NCI-H2081 treated with DMSO at 0.1 percent for 48 hours (cell line): ENCODE measurements at places on chromosomes 13 and 19.

GRCh38 chr19:36246006-36246481, 31.1 kb downstream of the ZNF146 start:
- DNase-seq = no peak

DNA sequence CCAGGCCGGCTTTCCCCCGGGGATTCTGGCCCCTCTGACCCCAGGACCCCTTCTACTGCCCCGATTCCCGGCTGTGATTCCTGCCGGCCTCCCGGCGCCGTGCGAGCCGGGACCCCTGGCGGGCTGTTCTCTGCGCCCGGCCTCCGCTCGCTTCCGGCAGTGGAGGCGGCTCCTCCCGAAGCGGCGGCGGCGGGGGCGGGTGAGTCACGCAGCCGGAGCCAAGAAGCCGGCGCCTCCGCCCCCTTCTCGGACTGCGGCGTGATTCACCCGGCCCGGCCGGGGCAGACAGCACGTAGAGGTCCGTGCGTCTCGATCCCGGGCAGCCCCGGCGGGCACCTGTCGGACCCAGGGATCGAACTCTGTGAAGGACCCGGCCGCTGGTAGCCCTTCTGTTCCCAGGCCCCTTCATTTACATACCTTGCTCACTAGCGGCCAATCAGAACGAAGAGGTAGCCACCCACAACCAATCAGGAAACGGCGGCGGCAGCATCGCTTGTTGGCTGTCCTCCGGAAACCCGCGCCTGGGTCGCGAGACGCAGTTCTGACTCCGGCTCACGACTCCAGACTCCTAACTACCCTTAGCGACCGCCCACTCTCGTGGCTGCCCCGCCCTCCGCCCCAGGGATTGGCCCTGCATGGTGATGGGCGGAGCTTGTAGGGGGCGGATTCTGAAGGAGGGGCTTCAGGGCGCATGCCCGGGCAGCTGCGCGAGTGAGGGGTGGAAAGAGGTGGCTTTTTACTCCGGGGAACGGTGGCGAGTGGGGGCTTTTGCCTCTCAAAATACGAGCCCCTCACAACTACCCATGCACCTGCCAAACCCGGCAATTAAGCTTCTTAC, at the start of gene SERTAD1:
TSS of gene SERTAD1 (minus strand) at position 543 of the 838 bp plus-strand sequence. CDS start 2,446 bp downstream, outside the sequence.
- DNase-seq = peak; percentile 96

GRCh38 chr19:7596211-7596937, 711 bp downstream of the CAMSAP3 start:
- DNase-seq = no peak

- no peak for DNase-seq
These were observed 360.8 kb upstream of the KLHL1 start for GRCh38 chr13:70469077-70469476.

GRCh38 chr13:29892151-29892550, 41.7 kb upstream of the UBL3 start:
- peak; percentile 61 for DNase-seq

GRCh38 chr13:43077906-43078305, 54.5 kb downstream of the DNAJC15 start:
- no peak for DNase-seq

DNA sequence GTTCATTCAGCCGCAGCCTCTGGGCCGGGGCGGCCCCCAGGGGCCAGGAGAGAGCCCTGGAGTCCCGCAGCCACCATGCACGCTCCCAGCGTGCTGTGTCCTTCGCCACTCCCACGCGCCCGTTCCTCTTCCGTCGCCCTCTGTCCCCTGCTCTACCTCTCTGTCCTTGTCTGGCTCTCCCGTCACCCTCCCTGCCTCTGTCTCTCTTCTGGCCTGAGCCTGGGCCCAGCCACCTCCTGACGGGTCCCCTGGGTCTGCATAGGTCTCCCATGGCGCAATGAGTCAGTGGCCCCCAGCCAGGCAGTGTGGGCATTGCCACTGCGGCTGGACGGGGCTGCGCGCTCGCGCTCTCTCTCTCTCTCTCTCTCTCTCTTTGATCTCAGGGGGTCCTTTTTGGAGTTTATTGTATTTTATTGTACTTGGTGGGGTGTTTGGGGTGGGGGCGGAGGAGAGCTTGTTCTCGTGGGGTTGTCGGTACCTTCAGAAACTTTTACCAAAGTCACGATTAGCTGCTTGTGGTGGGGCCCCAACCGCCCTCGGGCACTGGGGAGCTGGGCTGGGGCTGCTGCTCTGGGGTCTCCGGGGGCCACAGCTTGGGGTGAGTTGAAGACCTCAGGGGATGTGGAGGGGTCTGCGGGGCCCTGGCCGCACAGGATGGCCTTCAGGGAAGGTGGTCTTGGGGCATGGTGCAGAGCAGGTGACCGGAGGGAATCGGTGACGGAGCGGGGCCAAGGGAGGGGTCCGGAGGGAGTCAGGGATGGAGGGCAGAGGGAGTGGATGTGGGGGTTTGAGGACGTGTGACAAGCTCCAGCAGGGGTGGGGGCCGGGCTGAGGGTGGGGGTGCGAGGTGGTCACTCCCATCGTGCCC, 1.7 kb upstream of the TGFBR3L start:
- DNase-seq = no peak

GRCh38 chr13:79385694-79386093, 20.4 kb downstream of the RBM26 start:
- DNase-seq = no peak

DNA sequence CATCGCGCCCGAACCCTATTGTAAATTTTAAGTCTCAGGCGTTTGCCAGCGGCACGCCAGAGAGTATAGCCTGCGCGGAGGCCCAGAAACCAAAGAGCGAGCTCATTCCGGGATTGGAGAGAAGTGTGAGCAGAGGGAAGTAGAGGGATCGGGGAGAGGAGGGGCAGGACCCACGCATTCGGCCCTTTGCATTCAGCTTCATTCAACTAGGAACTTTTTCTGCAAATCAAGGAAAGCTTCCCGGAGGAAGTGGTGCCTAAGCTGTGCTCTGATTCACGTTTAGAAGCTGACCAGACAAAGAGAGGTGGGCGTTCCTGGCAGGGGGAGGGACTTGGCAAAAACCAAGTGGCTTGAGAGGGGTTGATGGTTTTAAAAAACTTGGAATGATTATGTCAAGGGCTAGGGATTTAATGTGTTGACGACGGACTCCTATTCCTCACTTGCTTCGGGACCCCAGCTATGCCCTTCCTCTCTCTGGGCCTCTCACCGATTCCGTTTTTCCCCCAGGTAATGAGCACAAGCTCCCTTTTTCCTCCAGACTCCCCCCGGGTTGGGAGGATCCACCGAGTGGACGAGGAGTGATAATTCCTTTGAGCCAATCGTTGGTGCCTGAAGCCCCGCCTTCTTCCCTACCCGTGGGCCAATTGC, 811 bp upstream of the PRMT1 start:
- peak; percentile 75 for DNase-seq

- no peak for DNase-seq
These were observed 80.4 kb downstream of the HSPH1 start for GRCh38 chr13:31081316-31081715.

DNA sequence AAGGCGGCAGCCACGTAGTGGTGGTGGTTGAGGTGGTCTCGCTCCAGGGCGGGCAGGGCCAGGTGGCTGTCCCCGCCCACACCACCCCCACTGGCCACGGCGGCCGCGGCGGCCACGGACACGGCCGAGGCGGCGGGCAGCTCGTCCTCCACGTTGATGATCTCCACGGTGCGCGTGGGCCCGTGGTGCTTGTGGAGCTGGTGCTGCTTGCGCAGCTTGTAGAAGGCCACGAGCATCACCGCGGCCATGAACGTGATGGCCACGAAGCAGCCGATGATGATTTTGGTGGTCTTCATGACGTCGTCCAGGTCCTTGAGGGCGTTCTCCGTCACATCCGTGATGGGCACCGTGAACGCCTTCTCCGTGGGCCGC, 4.0 kb upstream of the ASPDH start:
- DNase-seq = no peak

DNA sequence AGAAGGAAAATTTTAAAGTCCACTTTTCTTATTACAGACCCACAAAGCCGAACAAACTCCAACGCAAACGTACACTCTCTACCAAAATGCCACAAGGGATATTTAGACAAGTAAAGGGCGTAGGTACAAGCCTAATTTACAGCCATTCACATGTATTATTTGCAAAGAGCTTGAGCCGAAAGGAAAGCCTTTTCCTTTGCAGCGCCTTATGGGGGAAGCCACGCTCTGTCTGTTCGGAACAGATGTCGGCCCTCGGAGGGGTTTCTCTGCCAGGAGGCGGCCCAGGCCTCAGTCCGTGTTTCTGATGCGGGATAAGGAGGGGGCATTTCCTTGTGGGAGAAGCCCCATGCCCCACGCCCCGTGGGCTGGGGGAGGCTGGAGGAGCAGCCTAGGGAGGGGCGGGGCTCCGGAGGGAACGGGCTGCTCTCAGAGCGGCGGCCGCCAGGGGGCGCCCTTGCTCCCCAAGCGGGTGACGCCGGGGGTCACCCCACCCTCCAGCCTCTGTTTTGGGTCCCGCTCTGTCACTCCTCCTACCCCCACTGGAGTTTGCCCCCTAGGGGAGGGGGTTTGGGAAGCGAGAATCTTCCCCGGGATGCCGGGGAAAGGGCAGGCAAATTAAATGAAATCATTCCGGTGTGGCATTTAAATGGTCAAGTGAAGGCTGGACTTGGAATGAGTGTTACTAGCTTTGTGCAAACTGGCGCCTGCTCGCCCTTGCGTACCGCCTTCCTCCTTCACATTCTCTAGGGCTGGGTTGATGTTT, 2.9 kb downstream of the HTR2A start:
- no peak for DNase-seq

DNA sequence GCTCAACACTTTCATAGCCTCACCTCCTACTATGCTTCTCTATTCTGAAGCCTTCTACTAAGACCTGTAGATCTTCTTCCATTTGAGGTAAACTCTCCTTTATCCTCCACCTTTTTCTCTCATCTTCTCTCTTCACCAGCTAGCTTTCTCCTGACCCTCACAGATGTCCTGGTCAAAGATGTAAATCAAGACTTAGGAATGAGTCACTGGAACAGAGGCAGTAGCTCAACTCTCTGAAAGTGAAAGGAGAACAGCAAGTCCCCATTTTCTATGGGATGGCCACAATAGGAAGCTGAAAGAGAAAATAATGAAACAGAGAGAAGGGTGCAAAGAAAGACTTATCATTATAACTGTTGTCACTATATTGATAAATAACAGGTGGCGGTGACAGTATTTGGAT, 86.1 kb upstream of the DOCK9 start:
- DNase-seq = no peak

GRCh38 chr19:33688171-33688992, 66.6 kb downstream of the CHST8 start:
- no peak for DNase-seq

- DNase-seq = no peak
These were observed 105.2 kb upstream of the ZNF492 start for GRCh38 chr19:22528956-22529355.

GRCh38 chr19:19053508-19054314, 10.1 kb upstream of the SLC25A42 start:
- DNase-seq = no peak

- no peak for DNase-seq
These were observed 205.1 kb upstream of the SOX1 start for GRCh38 chr13:111861766-111862366.

DNA sequence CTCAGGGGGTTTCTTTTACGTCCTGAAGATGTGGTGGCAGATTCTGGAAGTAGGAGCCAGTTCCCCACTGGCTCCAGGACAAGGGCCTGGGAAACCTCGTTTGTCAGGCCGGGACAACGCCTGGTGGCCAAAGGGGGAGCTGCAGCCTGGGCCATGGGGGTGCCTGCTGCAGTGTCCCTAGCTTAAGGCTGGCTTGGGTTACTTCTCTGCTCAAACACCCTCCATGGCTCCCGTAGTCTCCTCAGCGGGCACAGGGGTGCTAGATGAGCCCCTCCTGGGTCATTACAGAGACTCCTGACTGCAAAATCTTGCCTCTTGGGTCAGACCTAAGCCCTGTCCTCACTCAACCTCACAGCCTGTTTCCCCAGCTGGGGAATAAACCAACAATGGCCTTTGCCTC, 14.7 kb downstream of the CILP2 start:
- DNase-seq = no peak

DNA sequence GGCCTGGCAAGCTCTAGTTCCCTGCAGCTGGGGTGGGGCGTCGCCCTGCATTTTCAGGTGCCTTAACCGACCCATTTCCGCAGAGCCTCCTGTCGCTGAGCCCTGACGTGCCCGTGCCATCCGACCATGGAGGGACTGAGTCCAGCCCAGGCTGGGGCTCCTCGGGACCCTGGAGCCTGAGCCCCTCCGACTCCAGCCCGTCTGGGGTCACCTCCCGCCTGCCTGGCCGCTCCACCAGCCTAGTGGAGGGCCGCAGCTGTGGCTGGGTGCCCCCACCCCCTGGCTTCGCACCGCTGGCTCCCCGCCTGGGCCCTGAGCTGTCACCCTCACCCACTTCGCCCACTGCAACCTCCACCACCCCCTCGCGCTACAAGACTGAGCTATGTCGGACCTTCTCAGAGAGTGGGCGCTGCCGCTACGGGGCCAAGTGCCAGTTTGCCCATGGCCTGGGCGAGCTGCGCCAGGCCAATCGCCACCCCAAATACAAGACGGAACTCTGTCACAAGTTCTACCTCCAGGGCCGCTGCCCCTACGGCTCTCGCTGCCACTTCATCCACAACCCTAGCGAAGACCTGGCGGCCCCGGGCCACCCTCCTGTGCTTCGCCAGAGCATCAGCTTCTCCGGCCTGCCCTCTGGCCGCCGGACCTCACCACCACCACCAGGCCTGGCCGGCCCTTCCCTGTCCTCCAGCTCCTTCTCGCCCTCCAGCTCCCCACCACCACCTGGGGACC, 1.2 kb downstream of the ZFP36 start:
- no peak for DNase-seq
